NCI-H1417 treated with DMSO at 0.1 percent for 48 hours (cell line): ENCODE measurements at places on chromosomes 3 and 15.

DNA sequence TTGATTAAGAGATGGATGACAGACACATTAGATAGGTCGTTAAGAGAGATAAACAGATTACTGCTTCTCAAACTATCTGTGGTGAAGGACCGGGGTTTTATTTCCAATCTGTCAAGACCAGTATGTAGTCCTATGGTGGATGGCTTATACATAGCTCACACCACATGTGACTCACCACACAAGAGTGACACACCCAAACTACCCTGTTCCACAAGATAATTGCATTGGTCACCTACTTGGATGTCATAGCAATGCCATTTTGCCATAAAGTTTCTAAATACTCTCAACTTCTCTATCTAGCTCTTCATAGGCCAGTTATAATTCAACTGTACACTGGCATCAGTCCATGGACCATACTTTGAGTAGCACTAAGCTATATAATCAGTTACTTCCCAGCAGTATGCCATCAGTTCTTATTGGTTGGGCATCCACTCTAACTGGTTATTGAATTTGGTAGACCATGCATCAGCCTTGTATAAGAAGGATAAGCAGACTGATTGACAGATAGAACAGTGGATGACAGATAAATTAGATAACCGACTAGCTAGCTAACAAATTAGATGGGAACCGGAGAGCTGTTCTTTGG lies 11.6 kb downstream of the WWTR1 start:
- no peak for DNase-seq

GRCh38 chr3:129046732-129047552 lies 13.6 kb upstream of the GP9 start:
- no peak for DNase-seq

- DNase-seq, result no peak
These were observed 8.0 kb upstream of the TBC1D21 start for GRCh38 chr15:73865379-73865778.

- DNase-seq, result no peak
These were observed 20.2 kb downstream of the SIN3A start for GRCh38 chr15:75431270-75431669.

GRCh38 chr3:146044046-146044445 lies 116.9 kb downstream of the PLOD2 start:
- DNase-seq, result no peak

DNA sequence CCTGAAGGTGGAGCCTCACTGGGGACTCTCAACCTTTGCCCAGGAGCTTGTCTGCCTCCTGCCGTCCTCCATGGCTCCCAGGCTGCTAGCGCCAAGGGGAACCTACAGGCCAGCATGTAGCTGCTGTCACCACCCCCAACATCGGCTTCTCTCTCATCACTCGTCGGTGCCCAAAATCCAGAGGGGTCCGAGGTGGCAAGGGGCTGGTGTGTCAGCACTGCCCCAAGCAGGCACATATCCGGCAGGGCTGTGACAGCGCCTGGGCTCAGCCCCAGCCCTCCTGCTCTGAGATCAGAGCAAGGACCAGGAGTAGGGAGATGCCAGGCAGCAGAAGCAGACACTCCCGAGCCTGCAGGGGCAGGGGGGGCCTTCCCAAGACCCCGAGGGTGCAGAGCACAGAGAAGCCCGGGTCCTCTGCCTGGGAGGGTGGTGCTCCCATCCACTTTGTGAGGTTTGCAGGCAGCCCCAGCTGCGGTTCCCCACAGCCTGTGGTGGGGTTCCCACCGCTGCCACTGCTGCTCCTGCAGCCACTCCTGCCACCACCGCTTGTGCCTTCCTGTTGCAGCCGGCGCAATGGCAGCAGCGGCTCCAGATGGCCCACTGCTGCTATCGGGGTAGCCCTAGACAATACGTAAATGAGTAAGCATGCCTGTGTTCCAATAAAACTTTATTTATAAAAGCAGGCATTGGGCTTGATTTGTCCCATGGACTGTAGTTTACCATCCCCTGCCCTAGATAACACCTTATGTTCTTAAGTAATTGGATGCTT lies 451.0 kb downstream of the EPHA6 start:
- no peak for DNase-seq

DNA sequence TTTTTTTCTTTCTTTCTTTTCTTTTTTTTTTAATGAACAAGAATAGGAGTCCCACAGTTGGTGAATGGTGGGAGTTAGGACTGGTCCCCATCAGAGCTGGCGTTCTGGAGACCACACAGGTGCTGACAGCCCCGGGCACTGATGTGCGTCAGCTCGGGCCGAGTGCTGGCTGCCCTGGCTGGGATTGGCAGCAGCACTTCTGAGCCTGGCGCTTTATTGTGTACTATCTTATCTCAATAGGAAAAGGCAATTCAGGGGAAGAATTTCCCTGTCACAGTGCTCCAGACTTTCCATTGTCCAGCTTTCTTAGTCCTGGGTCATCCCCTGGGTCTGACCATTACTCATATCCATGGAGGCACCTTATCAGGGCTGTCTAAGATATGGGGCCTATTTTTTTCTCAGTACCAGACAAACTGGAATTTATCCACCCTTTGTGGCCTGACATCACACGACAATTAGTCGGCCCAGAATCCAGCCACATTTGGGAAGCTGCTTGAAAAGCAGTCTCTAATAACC lies 54.1 kb downstream of the TMEM44 start:
- no peak for DNase-seq

GRCh38 chr3:152870027-152870426 lies 35.1 kb downstream of the P2RY1 start:
- no peak for DNase-seq

GRCh38 chr3:185978516-185978915 lies 40.7 kb upstream of the TRA2B start:
- no peak for DNase-seq

GRCh38 chr15:31934821-31935220 lies 95.5 kb upstream of the CHRNA7 start:
- no peak for DNase-seq
